Sigmoid colon (tissue), 7 donors: ENCODE measurements at places on chromosomes 7 and 10. TPM values are rescaled to one million over a fixed set of nuclear protein-coding genes. Genes with fewer than 3 reads are reported as not detected.

TLX1 gene
- polyA plus RNA-seq = not detected

HMX3 gene
- not detected for polyA plus RNA-seq

GRCh38 chr10:19745672-19746071 is 70.6 kb upstream of the PLXDC2 start:
- no peak for DNase-seq

- DNase-seq = no peak
These were observed 136.2 kb upstream of the TMEM106B start for GRCh38 chr7:12074889-12075288.

- no peak for DNase-seq
These were observed 34.0 kb downstream of the LRMDA start for GRCh38 chr10:75465450-75465827.

CALHM3 gene
- polyA plus RNA-seq = not detected

- no peak for DNase-seq
These were observed 66.0 kb downstream of the REEP3 start for GRCh38 chr10:63587191-63587590.

DNA sequence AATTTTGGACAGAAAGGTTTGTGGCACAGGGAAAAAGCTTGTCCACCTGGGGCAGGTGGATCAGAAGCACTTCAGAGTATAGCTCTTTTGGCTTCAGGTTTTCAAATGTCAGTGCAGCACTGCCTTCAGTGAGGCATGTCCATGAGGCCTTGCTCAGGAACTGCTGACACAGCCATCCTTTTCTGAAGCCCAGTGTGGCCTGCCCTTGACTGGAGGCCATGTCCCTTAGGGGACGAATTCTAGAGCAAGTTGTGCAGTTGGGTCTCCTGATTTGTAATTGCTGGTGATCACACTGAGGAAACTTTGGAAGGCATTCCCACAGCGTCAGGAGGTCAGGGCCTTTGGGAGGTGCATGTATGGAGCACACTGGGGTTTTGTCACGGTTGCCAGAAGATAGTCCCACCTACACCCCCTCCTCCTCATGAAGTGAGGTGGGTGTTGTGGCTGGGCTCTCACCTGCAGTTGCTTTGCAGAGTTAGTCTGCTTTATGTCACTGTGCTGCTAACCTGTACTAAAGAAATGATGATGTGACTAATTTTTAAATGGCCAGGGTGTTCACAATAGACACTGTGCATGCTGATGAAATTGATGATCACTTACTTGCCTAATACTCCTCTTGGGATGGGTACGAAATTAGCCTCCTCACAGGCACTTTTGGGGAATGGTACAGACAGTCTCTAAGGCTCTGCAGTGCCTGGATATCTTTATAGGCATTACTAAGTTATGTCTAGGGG is 41.7 kb downstream of the OGDH start:
- no peak for DNase-seq

DNA sequence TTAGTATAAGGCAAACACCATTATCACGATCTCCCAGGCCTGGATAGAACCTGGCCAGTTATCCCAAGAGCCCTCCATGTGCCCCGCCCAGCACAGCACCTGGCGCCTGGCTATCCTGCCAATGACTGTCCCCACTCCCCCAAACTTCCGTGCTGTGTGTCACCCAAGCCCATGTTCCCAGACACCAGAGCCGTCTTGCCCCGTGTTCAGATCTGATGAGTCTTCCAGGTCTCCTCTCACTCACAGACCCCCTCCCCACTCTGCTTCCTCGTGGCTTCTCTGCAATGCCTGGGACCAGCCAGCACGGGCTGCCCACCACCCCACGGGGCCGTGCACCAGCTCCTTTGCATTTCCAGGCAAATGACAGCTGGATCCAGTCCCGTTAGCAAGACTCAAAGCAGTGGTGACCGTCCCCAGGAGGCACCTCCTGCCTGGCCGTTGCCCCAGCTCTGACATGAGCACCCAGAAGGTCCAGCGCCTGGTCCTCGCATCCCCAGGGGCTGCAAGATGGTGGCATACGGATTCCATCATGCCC is 43.8 kb upstream of the INPP5A start:
- DNase-seq = peak; percentile 53

GRCh38 chr7:159143780-159144757 is 598 bp downstream of the VIPR2 start:
- DNase-seq = no peak

- DNase-seq = no peak
These were observed 130.1 kb upstream of the MALRD1 start for GRCh38 chr10:18918532-18918931.

GRCh38 chr10:7410301-7410861 is 453 bp downstream of the SFMBT2 start:
- DNase-seq = no peak

GRCh38 chr7:82080254-82080927 is 310.5 kb upstream of the HGF start:
- DNase-seq = no peak

- DNase-seq = no peak
These were observed 193.5 kb downstream of the MGMT start for GRCh38 chr10:129660569-129660968.

GRCh38 chr7:45460379-45460778 is 113.8 kb upstream of the ADCY1 start:
- no peak for DNase-seq

- DNase-seq = peak; percentile 72
These were observed 43.6 kb upstream of the KLF6 start for GRCh38 chr10:3828404-3829155.

DNA sequence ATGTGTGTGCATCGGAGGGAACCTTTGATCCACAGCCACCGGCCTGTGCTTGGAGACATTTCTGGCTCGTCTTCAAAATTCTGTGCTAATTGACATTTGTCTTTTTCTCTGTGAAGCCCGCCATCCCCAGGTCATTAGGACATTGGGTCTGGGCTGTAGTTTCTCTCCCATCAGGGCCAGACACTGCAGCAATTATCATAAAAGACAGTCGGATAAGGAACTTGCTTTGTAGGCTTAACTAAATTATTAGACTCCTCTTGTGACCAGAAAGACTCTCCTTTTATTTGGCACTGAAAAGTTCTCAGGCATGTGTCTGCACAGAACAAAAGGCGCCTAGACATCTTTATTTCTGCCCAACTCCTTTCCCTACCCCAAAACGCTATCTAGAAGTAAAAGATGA is 49.1 kb upstream of the NPTX2 start:
- no peak for DNase-seq

- peak; percentile 47 for DNase-seq
These were observed 25.1 kb downstream of the AQP1 start for GRCh38 chr7:30936650-30937245.

- no peak for DNase-seq
These were observed 483 bp downstream of the GDF10 start for GRCh38 chr10:47300429-47300931.

ADAM22 gene
- polyA plus RNA-seq = under 0.01 TPM

DNA sequence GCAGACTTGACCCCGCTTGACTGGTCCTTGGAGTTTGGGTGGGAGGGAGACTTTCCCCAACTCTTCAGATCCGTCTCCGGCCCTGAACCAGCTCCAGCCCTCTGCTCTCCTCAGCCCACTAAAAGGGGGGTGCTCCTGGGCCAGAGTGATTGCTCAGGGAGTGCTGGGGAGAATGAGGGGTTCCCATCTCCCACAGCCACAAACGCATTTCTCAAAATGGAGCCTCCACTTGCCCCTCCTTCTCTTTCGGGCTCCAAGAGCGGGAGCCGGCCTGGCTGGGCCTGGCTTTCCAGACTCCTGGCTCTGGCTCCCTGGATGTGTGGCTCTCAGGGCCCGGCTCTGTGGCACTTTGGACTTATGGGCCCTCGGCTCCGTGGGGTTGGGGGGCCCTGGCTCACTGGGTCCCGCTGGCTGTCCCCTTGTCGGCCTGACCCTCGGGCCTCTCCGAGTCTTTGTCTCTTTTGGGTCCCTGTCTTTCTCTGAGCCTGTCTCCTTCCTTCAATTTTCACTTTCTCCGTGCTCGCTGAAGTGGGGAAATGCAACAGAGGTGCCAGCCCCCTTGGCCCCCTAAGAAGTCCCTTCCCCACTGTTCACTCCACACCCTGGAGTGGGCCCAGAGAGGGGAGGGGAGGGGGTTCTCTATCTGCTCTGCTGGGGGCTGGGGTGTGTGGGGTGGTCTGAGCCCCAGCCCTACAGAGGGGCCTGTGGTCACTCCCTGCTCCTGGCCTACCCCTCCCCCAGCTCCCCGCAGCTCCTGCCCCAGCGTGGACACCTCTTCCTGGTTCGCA is 713 bp downstream of the LZTS2 start:
- DNase-seq = peak; percentile 74

DNA sequence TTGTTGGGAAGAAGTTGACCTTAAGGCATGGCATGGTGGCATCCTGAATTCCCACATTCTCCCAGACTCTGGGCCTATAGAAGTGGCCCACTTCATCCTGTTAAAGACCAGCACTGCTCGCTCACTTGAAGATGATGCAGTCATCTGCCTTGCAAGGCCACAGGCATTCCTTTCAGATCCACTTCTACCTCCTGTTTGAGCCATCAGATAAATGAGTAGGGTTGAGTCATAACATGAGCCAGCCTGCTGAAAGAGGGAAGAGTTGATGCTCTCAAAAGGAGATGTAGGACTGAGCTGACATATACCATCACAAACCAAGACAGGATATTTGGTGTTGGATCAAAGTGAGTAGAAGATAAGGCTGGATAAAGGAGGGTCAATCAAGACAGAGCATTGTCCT is 1.5 kb upstream of the EBLN1 start:
- DNase-seq = no peak

GRCh38 chr10:75057680-75058079 is 53.8 kb upstream of the SAMD8 start:
- DNase-seq = no peak

DNA sequence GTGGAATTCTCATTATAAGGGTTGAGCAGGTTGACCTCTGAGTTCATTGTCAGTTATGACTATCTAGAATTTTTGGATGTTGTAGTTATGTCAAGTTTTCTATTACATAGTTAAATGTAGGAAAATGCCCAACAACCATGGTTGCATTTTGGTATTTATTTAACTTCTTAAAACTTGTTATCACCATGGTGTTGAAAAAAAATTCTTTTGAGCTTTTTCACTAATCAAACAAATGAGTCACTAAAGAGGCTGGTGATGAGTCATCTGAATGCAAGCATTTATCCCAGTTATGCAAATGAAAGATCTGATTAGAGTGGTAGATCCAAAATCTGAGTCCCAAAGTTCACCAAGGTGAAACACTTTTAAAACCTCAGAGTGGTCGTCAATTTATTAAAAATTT is 624.7 kb upstream of the IGFBP3 start:
- DNase-seq = no peak

GRCh38 chr7:34067005-34067778 is 161.9 kb downstream of the BMPER start:
- DNase-seq = no peak

PRSS2 gene
- polyA plus RNA-seq = 30.0 TPM

DNA sequence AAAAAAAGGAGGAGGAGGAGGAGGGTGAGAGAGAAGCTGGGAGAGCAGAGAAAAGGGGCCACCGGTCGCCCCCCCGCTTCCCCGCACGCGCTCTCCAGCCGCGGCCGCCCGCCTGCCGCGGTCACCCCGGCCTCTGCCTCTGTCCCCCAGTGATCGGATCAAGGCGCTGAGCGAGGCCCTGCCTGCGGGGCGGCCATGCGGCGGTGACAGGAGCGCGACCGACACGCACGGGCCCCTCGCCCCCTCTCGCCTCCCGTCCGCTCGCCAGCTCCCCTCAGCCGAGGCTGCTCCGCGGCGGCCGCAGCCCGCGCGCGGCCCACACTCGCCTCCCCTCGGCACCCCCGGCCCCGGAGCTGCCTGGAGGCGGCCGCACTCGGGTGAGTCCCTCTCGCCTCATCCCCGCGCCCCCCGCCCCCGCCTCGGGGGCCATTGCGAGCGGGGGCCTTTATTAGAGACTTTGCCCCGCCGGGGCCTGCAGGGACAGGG is at the start of gene GTF2I:
TSS of gene GTF2I (plus strand) at position 27 of the 486 bp plus-strand sequence. CDS start 31,411 bp downstream, outside the sequence.
- no peak for DNase-seq

DNA sequence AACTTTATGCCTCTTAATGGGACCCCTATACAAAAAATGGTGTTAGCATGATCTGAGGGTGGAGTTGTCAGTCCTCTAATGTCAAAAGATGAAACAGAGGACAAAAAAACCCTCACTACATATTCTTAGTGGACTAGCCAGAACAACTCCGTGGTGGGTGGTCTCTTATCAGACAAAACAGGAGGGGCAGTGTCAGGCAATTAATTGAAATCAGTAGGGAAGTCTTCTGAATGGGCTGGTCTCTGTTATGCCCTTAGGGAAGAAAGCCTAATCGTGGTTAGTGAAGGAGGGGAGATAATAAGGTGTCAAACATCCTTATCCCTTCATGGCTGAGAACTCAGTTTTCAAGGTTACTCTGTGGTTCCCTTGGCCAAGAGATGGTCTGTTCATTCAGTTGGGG is 909.4 kb downstream of the GRID1 start:
- DNase-seq = no peak

DNA sequence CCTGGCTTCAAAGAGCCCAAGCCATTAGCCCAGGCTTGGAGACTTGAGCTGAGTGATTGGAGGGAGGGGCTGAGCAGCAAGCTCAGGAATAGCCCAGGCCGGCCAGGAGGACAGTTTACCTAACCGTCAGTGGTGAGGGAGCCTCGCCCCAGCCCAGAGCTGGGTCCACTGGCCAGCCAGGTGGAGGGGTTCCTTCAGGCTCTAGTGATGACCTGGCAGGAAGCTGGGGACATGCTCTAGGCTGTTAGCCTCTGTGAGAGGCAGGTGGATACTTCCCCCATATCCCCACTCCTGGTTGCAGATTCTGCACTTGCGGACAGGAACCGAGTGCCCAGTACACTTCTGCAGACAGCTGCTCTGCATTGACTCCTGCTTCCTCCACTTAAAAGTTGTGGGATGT is 61.2 kb upstream of the ANTXRL start:
- DNase-seq = peak; percentile 59

UNCX gene
- polyA plus RNA-seq = not detected

- no peak for DNase-seq
These were observed 6.4 kb downstream of the DNAJB9 start for GRCh38 chr7:108576116-108576515.
